Activated CD4-positive, CD25-positive, alpha-beta regulatory T cell treated with anti-CD3 and anti-CD28 coated beads, Interleukin-2, amount 50 U/mL, for 72 hours (primary cell): ENCODE measurements at places on chromosomes 5 and 9.

GRCh38 chr9:81557452-81558090 lies 131.8 kb downstream of the TLE1 start:
- DNase-seq = no peak

DNA sequence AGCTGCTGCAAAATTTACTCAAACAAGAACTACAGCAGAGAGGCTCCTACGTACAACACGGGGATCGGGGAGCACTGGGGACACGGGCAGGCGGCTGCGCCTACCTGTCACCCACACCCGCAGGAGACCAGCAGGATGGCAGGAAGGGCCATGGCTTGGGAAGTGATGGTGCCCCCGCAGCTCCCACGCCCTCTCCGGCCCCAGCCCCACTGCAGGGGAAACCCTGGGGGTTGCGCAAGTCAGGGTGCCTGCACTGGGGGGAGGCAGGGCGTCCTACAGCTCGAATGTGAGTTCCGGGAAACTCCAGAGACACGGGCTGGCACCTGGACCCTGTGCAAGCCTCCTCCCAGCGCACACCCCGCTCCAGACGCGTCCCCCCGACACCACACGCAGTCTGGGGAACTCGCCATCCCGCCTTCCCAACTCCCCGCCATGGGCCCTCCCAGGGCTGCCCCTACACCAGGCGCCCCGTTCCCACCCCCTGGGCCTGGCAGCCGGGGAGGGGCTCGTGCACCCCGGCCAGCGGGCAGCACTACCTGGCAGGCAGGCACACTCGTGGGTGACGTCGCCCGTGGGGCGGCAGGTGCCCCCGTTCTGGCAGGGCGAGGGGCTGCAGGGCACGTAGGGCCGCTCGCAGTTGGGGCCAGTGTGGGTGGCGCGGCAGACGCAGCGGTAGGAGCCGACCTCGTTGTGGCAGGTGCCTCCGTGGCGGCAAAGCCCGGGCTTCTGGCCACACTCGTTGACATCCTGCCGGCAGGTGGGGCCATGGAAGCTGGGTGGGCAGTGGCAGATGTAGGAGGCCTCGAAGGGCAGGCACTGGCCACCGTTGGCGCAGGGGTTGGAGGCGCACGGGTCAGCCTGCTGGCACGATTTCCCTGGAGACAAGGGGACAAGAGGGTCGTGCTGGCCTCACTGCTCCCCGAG lies 23.3 kb downstream of the NOTCH1 start:
- DNase-seq = no peak

DNA sequence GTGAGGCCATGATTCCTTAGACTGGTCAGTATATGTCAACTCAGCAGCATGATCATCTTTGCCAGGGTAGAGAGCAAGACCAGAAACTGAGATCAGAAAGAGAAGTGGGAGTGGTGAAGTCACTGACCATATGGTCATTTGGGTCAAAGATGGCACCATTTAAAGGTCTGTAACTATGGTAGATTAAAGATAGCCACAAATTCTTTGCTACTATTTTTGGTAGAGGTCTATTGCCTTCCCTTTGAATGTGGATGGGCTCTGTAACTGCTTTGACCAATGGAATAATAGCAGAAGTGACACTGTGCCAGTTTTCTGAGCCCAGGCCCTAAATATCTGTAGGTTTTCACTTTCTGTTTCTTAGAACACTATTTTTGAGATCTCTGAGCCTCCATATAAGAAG lies 117.6 kb downstream of the PCSK1 start:
- no peak for DNase-seq

- no peak for DNase-seq
Observed at GRCh38 chr5:87524217-87524616, 111.5 kb upstream of the CCNH start.

- no peak for DNase-seq
Observed at GRCh38 chr9:122444041-122444733, 33.5 kb downstream of the OR1J1 start.

- no peak for DNase-seq
Observed at GRCh38 chr9:109704546-109704945, 75.5 kb upstream of the PALM2AKAP2 start.
